MCF 10A (cell line): ENCODE measurements at places on chromosomes 4 and X. TPM values are rescaled to one million over a fixed set of nuclear protein-coding genes. Genes with fewer than 3 reads are reported as not detected.

The EPHA5 gene
- 0.12 and 0.28 TPM in 2 replicates for total RNA-seq

The IQSEC2 gene
- total RNA-seq, result 19.8 and 23.0 TPM in 2 replicates

The RAB9B gene
- 0.07 TPM in 1 of 2 replicates, not detected in the other for total RNA-seq

The LRP2BP gene
- 0.64 and 0.70 TPM in 2 replicates for total RNA-seq

The SPANXN4 gene
- total RNA-seq, result not detected in 2 replicates

The DCAF4L1 gene
- total RNA-seq, result 0.72 and 0.81 TPM in 2 replicates

The ARAP2 gene
- 10.9 and 12.0 TPM in 2 replicates for total RNA-seq

The FAM184B gene
- total RNA-seq, result not detected in 2 replicates

The ANXA3 gene
- total RNA-seq, result 260 and 272 TPM in 2 replicates
